Aorta (tissue), 5 donors: ENCODE measurements at places on chromosomes 2 and 18. TPM values are rescaled to one million over a fixed set of nuclear protein-coding genes. Genes with fewer than 3 reads are reported as not detected.
A peak's percentile ranks its signal among the peaks of the same experiment; 100 is the strongest.

ITGA4 gene
- 0.49 TPM for polyA plus RNA-seq

ANKRD30B gene
- polyA plus RNA-seq, result not detected

SNTG2 gene
- not detected for polyA plus RNA-seq

GRCh38 chr2:224099861-224100643 is 61.0 kb upstream of the SERPINE2 start:
- no peak for DNase-seq

- peak; percentile 61 for DNase-seq
These were observed 107.3 kb downstream of the DYSF start for GRCh38 chr2:71560638-71561011.

GRCh38 chr2:56183643-56184499 is at the start of gene CCDC85A:
TSS of gene CCDC85A (plus strand) at chr2:56183990. CDS start at chr2:56184625, 635 bp downstream.
- DNase-seq, result peak; percentile 83

DNA sequence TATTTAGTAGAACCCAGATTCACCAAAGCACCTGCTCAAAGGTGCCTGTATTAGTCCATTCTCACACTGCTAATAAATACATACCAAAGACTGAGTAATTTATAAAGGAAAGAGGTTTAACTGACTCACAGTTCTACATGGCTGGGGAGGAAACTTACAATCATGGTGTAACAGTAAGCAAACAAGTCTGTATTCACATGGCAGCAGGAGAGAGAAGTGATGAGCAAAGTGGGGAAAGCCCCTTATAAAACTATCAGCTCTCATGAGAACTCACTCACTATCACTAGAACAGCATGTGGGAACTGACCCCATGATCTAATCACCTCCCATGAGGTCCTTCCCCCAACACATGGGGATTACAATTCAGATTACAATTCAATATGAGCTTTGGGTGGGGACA is 28.0 kb upstream of the DDX18 start:
- DNase-seq, result no peak

GRCh38 chr2:72137498-72138010 is 10.1 kb downstream of the CYP26B1 start:
- peak; percentile 60 for DNase-seq

GRCh38 chr2:3466966-3467365 is 52.4 kb downstream of the ADI1 start:
- DNase-seq, result no peak

GRCh38 chr2:129880309-129880708 is 99.2 kb upstream of the RAB6C start:
- DNase-seq, result no peak

DNA sequence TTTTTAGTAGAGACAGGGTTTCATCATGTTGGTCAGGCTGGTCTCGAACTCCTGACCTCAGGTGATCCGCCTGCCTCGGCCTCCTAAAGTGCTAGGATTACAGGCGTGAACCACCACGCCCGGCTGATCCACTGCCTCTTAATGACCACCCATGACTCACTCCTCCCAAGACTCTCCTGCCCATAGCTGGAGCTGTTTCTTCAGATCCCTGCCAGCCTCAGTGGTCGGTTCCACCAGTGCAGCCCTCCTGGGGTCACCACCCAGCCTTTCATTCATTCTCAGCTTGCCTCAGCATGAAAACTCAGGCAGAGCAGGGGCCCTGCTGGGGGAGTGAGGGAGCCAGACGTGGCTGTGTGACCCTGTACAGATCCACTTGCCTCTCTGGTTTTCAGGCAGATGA is 12.5 kb downstream of the KCNIP3 start:
- DNase-seq, result no peak

DNA sequence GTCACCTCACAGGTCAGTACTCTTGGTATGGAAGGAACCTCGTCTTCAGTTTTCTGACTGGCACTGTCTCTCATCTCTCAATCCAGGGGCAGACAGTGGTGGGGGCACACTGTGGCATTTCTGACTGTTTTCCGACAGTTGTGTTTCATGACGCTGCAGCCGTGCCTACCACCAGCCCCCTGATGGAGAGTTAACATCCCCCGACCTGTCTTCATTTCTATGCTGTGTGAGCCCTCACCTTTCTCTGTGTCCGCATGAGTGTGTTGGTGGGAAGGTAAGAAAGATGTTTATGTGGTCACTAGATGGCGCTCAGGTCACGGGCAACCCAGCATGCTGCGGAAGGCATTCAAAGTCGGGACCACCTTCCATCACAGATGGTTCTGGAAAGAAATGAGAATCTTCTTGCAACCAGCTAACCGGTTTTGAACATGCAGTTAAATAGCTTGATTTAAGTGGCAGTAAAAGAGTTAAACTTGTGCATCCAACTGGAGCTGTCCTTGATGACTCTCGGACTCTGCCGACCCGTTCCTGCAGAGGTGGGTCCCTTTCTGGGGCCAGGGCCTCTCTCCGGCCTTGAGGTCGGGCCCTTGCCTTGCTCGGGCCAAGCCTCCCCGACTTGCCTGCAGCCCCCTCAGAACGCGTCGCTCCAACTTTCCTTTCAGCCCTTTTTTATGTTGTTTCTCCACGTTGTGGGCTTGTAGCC is 92.4 kb downstream of the DYSF start:
- peak; percentile 58 for DNase-seq

PDE11A gene
- 0.03 TPM for polyA plus RNA-seq

DNA sequence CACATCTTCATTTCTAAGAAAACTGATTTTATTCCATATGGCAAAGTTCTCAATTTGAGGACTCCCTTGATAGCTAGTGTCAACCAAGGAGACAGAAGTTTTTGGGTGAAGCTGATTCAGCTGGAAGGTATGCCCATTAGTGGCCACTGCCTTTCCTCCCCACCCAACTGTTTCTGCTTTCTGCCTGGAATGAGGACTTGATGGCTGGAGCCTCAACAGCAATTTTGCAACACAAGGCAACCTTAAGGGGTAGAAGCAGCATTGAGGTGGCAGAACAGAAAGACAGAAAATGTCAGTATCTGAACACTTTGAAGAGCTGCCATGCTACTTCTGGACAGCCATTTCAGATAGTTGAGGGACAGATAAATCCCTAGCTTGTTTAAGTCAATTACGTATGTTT is 47.0 kb downstream of the INHBB start:
- DNase-seq, result no peak

DNA sequence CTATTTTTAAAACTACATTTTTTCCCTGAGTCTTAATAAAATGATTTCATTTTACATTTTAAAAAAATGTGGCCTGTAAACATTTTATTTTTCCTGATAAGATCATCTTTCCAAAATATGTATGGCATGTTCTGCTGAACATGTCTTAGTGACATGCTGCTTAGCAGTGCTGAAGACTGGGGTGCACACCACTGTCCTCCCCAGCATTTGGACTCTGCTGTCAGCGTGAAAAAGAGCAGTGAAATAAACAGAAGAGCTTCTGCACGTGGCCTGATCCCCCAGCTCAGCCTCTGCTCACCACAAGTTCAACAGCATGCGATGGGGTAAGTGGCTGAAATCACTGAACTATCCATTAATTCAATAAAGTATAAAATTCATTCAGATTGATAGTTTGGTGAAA is 81.6 kb upstream of the ZNF521 start:
- no peak for DNase-seq

CTDP1 gene
- 7.0 TPM for polyA plus RNA-seq
